Glutamatergic neuron (in vitro differentiated cells): ENCODE measurements at places on chromosomes 2 and 18. TPM values are rescaled to one million over a fixed set of nuclear protein-coding genes. Genes with fewer than 3 reads are reported as not detected.

- no peak for DNase-seq
These were observed 85.3 kb downstream of the TRAPPC8 start for GRCh38 chr18:31857526-31858106.

DNA sequence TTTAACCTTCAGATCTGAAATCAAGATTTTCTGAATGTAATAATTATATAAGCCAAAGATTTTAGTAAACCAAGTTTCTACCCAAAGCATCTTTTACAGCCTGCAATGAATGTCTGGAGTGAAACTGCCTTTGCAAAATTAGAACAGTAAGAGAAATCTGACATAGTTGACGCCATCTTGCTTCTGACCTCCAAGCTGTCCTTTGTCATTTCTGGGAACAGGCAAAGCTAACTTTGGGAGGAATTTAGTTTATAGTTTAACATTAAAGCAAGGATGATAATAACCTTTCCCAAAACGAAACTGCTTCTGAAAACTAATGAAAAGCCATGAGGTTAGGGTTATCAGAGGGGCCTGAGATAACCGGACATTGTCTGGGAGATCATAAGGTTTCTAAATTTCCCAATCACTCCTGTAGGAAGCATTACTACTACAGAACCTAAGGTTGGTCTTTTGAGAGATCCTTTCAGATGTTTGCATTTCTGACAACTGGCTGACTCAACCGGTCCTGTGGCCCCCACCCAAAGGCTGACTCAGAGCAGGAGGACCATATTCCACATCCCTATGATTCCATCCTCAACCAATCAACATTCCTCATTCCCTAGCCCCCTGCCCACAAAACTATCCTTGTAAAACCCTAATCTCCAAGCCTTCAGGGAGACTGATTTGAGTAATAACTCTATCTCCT, 124.5 kb downstream of the TMEM131 start:
- DNase-seq, result no peak

GRCh38 chr2:1371082-1371481, 42.2 kb upstream of the TPO start:
- DNase-seq, result no peak

DNA sequence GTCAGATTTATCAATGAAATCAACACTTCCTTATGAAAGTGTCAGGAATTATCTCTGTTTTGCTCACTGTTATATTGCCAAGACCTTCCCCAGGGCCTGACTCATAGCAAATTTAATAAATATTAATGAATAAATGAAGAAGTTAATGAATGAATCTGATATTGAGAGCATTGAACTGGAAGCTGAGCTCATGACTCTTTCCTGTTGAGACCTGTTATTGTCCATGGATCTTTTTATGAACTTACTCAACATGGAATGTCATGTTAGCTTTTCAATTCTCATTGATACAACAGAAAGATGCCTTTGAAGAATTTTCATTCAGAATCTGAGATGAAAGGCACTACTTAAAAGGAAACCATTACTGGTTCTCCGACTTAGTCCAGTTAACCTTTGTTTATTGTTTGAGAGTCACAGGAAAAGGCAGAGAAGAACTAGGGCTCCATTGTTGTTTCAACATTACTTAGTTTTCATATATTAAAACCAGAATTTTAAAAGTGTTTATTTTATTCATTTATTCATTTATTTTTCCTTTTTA, 90.4 kb upstream of the UNC80 start:
- no peak for DNase-seq

GRCh38 chr18:48909721-48910120, 41.0 kb downstream of the SMAD7 start:
- DNase-seq, result no peak

DNA sequence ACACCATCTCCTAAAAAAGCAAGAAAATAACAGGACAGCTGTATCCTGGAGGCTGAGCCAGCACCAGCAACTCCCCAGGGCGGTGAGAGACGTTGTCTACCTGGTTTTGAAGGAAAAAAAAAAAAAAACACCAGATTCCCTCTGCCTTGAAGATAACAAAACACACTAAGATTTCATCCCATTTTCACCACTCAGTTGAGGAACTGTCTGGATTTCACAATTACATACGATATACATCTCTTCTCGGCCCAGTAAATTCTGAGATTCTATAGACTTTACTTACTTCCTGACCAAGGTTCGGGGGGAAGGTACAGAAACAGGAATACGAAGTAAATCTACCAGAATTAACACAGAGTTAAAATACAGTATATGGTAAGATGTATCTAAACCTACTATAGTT, 8.5 kb downstream of the ZNF516 start:
- DNase-seq, result no peak

GRCh38 chr2:238423561-238424312, 3.0 kb upstream of the ASB1 start:
- no peak for DNase-seq

GRCh38 chr18:79485788-79486355, 90.1 kb downstream of the NFATC1 start:
- DNase-seq, result no peak

DNA sequence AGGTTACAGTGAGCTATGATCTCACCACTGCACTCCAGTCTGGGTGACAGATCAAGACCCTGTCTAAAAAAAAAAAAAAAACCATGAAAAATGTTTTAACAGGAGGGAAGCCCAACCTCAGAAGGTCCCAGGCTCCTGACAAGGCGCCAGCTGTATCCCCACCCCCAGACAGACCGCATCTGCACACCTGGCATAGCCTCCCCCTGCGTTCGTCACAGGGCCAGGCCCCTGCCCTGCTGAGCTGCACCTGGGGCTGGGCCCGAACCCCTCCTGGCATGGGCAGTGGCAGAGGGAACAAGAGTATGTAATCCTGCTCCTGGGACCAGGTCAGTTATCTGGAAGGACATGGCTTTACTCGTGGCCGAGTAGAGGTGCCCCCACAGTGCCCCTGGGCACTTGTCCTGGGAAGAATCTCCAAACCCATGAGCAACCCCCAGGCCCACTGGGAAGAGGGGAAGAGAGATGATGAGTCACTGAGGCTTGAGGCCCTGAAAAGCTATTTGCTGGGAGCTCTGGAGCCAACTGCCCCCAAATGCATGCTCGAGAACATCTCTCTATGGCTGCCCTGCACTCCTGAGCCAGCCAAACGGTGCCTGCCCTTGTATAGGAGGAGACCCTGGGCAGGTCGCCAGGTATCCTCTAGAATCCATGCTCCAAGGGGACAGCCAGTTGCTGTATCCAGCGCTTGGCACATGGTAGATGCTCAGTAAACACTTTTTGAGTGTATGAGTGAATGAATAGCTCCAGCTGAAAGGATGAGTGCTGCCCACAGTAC, 265.5 kb downstream of the ATAD2B start:
- DNase-seq, result no peak

DNA sequence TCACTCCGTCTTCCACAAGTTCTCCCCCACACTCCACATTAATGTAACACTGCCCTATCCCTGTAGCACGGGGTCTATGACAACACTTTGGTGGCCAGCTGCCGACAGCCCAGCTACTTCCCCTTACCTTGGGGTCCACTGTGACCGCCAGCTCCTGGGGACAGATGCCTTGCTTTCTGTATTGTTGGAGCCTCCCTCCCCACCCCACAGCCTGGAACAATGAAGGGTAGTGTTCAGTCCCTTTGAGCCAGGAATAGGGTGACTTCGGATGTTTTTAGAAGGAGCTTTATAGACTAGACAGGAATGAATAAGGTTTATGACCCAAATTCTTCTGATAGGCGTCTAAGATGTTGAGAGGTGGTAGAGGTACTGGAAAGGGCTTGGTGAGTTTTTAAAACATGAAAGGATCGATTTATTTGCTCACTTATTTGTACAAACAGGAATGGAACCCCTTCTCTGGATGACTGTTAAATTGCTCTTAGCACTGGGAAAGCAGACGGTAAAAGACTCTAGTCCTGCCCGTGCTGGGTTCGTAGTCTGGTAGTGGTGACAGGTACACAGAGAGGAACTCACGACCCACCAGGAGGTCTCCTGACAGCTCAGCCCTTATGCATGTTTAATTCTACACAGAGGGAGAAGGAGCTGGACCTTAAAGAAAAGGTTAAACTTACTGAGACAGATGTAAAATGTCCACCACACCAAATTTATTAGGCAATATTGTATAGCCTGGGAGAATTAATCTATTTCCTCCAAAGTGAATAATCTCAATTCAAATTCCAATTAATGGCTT, 90.9 kb downstream of the MYCN start:
- DNase-seq, result no peak

DNA sequence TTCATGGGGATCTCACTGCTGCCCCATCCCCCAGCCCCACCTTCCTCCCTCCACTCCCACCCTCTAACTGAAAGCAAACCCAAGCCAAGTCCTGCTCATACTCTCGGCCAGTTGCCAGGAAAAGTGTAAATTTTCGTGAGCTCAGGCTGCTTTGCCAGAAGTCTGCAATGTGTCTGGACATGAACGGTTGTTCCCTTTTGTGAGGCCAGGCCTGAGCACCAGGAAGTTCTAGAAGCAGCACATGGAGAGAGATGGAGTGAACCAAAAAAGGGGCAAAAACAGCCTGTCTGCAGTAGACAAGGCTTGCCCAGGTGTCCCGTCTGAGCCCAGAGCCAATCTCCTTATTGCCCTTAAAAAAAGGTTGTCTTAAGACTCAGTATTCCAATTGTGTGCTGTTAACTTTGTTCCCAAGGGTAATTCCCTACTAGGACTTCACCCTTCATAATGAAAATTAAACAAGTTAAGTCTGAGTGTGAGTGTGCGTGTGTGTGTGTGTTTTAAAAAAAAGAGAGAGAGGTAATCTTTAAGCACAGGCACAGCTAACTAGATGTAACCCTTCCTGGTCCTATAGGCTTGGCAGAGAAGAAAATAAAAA, 247.1 kb downstream of the BCL11A start:
- DNase-seq, result no peak

DNA sequence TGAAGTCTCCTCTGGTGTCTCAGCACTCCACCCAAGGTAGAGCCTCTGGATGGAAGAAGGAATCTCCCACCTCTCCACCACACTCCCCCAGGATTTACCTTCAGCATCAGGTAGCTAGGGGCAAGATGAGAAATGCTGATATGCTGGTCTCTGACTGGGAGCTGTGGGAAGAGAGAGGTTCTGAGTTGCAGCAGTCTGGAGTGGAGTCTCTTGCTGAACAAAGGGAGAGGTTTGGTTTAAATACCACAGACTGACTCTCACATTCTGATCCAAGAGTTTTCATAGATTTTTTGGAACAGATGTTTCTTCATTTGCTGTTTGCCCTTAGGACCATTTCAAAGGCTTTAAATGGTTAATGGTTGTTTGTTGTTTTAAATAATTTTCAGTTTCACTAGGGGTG, 1.1 kb upstream of the CFLAR start:
- DNase-seq, result no peak

GRCh38 chr2:241678307-241678706, 8.3 kb downstream of the DTYMK start:
- DNase-seq, result no peak

DNA sequence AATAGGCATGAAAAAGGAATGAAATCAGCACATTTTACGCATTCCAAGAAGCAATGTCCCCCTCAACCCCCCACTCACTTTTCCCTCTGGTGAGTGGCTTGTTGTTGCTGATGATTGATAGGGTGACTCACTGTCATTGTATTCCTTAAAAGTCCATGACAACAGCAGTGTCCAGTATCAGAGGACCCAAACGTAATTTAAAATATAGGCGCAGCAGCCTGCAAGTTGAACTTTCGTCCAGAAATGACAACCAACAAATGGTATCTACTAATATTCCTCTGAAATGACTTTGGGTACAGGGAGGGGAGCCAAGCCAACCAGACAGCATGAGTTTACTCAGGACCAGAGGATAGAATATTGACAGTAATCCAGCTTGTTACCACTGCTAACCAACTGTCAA, 182.9 kb upstream of the SIX3 start:
- DNase-seq, result no peak

DNA sequence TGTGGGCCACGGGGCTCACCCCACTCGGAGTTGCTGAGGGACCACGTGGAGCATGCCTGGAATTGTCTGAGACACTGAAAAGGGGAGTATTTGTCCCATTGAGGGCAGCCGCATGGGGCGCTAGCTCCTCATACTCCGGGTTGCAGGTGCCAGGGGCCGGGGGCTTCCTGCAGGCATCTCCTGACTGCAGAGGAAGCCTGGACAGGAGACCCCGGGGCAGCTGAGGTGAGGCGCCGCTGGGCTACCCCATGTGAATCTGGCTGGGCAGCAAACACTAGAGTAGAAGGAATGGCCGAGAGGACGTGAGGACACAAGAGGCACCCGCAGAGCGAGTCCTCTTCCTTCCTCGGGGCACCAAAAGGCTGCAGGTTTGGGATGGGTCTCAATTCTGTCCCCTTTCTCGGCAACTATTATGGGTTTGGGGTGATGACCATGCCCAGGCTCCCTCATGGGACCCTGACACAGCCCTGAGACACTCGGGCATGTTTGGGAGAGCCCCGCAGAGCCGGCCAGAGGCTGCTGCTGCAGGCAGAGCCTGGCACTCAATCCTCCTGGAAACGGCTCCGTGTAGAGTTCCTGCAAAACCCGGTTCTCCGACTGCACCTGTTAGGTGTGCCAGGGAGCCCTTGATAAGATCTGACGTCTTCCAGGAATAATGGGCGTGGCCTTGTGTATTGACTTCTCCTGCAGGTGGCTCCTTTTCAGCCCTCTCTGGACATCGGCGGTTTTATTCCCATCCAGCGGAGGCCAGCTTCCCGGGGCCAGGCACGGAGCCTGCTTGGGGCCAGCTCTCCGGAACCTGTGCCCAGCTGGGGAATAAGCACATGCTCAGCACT, 77.0 kb downstream of the CTIF start:
- DNase-seq, result no peak

GRCh38 chr2:45674035-45674816, 22.8 kb downstream of the PRKCE start:
- no peak for DNase-seq

DNA sequence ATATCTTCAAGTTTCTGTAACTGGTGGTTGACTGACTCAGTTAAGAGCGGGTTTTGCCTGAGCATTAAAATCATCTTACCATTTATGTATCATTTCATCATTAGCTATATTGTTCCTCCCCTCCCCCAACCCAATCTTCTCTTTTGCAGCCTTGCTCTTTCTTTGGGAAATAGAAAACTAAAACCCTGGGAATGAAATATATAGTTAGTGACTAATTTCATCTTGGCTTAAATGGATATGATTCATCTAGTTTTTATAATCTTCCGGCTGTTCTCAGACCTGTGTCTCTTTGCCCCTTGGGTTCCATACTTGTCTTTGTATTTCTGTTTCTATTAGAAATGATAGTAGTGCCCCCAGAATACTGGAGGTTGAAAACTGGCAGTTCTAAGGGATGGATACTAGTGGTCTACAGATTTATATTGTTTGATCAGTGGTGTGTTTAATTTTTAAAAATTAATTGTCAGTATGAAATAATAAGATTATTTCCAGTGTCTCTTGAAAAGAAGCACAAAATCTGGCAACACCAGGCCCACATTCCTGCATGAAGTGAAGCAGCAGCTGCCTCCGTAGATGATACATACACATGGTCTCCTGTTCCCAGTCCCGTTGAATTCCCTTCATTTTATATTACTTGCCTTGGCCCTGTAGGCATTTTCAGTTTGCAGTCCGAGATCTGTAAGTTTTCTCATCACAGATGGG, 44.5 kb downstream of the PHLPP1 start:
- DNase-seq, result no peak

GAREM1 gene
- 8.7 TPM for total RNA-seq

CREG2 gene
- total RNA-seq, result 1.3 TPM

PSD4 gene
- total RNA-seq, result 1.2 TPM

KCNG2 gene
- 1.6 TPM for total RNA-seq

THSD7B gene
- 182 TPM for total RNA-seq

ADD2 gene
- 373 TPM for total RNA-seq

ALK gene
- 9.6 TPM for total RNA-seq

PAPOLG gene
- 22.7 TPM for total RNA-seq
